ENCODE measurements at places on chromosomes 12 and 14. TPM values are rescaled to one million over a fixed set of nuclear protein-coding genes. Genes with fewer than 3 reads are reported as not detected.

PROX2 gene
- not detected for total RNA-seq

DDX55 gene
- 20.5 TPM for total RNA-seq

GRCh38 chr14:68665131-68665530 is 127.7 kb downstream of the ZFP36L1 start:
- peaks cover 35% of the 10 kb centered on the region for H3K4me1 ChIP-seq
- H3K27me3 ChIP-seq, result no peaks in the 10 kb centered on the region
- ATAC-seq, result no peak
- H3K27ac ChIP-seq, result peak overlapping the region; percentile 82
- H3K36me3 ChIP-seq, result no peaks in the 10 kb centered on the region

DNA sequence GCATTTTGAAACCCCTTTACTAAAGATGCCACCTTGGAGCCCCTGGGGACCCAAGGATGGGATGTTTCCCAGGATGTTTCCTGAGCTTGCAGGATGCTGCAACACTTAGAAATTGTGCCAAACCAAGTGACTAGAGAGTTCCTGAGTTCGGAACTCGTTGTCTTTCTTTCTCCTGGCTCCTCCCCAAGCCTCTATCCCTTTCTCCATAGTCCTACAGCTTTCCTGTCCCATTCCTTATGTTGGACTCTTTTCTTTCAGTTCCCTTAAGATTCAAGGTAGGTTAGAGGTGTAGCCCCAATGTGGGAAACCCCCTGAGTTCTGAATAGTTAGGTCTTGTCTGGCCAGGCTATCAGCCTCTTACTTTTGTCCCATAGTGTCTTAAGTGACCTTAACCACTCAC is 1.4 kb upstream of the KIF5A start:
- peaks cover 28% of the 10 kb centered on the region for H3K27me3 ChIP-seq
- no peaks in the 10 kb centered on the region for H3K36me3 ChIP-seq
- no peak overlapping the region for H3K27ac ChIP-seq
- ATAC-seq, result no peak

TESPA1 gene
- 2.3 TPM for total RNA-seq

- no peak for ATAC-seq
- no peaks in the 10 kb centered on the region for H3K27me3 ChIP-seq
- H3K36me3 ChIP-seq, result no peaks in the 10 kb centered on the region
- H3K4me3 ChIP-seq, result no peak overlapping the region
Measured at GRCh38 chr14:35304812-35305462, 12.8 kb downstream of the PSMA6 start.

GRCh38 chr12:82781309-82781997 is 94.7 kb downstream of the TMTC2 start:
- H3K27ac ChIP-seq, result no peak overlapping the region
- H3K4me3 ChIP-seq, result no peak overlapping the region
- no peaks in the 10 kb centered on the region for H3K4me1 ChIP-seq
- ATAC-seq, result no peak

- ATAC-seq, result no peak
- no peaks in the 10 kb centered on the region for H3K36me3 ChIP-seq
- H3K27ac ChIP-seq, result no peak overlapping the region
- H3K27me3 ChIP-seq, result peaks cover 59% of the 10 kb centered on the region
- H3K4me3 ChIP-seq, result no peak overlapping the region
Measured at GRCh38 chr14:104341532-104342434, 203.4 kb downstream of the KIF26A start.

DNA sequence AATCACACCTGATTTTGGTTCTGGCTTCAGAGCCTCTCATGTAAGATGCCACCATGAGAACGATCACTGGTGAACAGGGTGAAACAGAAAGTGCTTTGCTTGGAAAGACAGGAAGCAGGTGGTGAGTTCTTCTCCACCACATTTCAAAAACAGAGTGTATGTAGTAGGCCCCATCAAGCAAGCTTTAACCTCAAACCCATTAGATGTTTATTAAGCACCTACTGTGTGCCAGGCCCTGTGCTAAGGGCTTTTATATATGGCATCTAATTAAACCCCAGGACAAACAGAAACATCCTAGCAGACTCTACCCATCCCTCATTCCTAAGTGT is 47.8 kb upstream of the MED13L start:
- ATAC-seq, result no peak
- no peaks in the 10 kb centered on the region for H3K27me3 ChIP-seq
- no peak overlapping the region for H3K4me3 ChIP-seq
- H3K27ac ChIP-seq, result no peak overlapping the region
- H3K4me1 ChIP-seq, result peaks cover 7% of the 10 kb centered on the region

- H3K27me3 ChIP-seq, result no peaks in the 10 kb centered on the region
- H3K4me3 ChIP-seq, result no peak overlapping the region
- H3K36me3 ChIP-seq, result no peaks in the 10 kb centered on the region
- H3K4me1 ChIP-seq, result no peaks in the 10 kb centered on the region
- ATAC-seq, result peak; percentile 57
- H3K27ac ChIP-seq, result peak overlapping the region; percentile 55
Measured at GRCh38 chr14:26855077-26855753, 257.4 kb upstream of the NOVA1 start.

- no peaks in the 10 kb centered on the region for H3K36me3 ChIP-seq
- no peaks in the 10 kb centered on the region for H3K4me1 ChIP-seq
- no peak overlapping the region for H3K4me3 ChIP-seq
Measured at GRCh38 chr14:55249423-55249822, 21.8 kb upstream of the FBXO34 start.

DNAL1 gene
- 9.2 TPM for total RNA-seq

GRCh38 chr12:112762753-112763152 is 28.8 kb upstream of the RPH3A start:
- no peak overlapping the region for H3K4me3 ChIP-seq
- H3K4me1 ChIP-seq, result no peaks in the 10 kb centered on the region
- H3K27me3 ChIP-seq, result peaks cover 47% of the 10 kb centered on the region
- H3K27ac ChIP-seq, result no peak overlapping the region
- ATAC-seq, result no peak

DNA sequence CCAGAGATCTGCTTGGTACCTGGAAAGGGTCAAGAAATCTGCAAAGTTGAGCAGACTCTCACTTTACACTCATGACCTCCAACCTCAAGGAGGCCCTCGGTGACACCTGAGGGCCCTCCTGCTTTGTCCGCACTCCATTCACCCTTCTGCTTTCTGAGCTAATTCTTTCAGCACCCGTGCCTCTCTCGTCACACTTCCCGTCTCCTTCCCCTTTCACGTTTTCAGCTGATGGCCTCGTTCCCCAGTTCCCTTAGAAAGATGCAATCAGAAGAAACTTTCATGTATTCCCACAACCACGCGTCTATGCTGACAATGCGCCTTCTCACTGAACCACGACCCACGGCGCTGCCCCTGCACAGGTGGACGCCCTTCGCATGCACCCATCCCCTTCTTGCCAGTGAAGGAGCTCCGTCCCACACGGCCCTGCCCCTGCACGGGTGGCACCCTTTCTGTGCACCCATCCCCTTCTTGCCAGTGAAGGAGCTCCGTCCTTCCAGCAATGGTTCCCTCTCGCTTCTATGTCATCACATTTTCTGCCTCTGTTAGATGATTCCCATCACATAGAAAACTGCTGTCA is 340.1 kb upstream of the FKBP4 start:
- H3K27me3 ChIP-seq, result no peaks in the 10 kb centered on the region
- peaks cover 68% of the 10 kb centered on the region for H3K36me3 ChIP-seq
- no peak for ATAC-seq

GDF3 gene
- total RNA-seq, result not detected

CARMIL3 gene
- 0.47 TPM for total RNA-seq

GRCh38 chr14:68712703-68713370 is 80.0 kb downstream of the ZFP36L1 start:
- no peak overlapping the region for H3K27ac ChIP-seq
- H3K36me3 ChIP-seq, result no peaks in the 10 kb centered on the region
- no peaks in the 10 kb centered on the region for H3K4me1 ChIP-seq
- ATAC-seq, result no peak
- no peak overlapping the region for H3K4me3 ChIP-seq

DNA sequence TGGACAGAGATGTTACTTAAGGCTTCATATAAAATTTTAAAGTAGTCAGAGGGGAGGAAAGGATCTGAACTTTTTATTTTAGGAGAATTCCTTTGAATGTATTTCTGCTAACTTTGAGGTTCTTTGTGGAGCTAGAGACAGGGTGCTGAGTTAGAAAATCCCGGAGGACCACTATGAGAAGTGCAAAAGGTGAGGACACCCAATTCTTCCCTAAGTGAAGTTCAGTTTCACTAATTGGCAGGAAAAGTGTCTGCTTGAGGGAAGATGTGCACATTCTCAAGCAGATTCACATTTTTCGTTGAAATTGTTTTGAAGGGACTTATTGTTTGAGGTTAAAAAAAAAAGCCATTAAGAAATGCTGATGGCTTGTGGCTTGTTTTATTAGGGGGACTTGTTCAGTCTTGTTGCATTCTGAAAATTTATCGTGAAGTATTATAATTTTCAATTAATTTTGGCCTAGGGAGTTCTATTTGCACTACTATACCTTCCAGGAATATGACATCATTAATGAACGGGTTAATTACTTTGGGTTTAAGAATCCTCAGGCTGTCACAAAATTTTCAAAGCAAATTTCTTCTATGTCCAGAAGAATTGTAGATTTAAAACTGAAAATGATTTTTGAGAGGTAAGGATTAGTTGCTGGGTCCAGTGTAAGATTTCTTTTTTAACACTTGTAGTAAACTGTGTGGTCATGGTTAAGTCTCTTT is 1.8 kb downstream of the PCNX1 start:
- peaks cover 79% of the 10 kb centered on the region for H3K4me1 ChIP-seq
- no peaks in the 10 kb centered on the region for H3K36me3 ChIP-seq
- no peaks in the 10 kb centered on the region for H3K27me3 ChIP-seq
- H3K27ac ChIP-seq, result peak overlapping the region; percentile 95

GRCh38 chr14:29773990-29774389 is 153.7 kb downstream of the PRKD1 start:
- H3K4me1 ChIP-seq, result no peaks in the 10 kb centered on the region
- no peaks in the 10 kb centered on the region for H3K36me3 ChIP-seq
- H3K27ac ChIP-seq, result no peak overlapping the region
- no peak overlapping the region for H3K4me3 ChIP-seq

- no peaks in the 10 kb centered on the region for H3K36me3 ChIP-seq
- no peak for ATAC-seq
- peaks cover 4% of the 10 kb centered on the region for H3K4me1 ChIP-seq
- H3K4me3 ChIP-seq, result no peak overlapping the region
Measured at GRCh38 chr12:104280717-104281458, 22.7 kb upstream of the EID3 start.

- H3K36me3 ChIP-seq, result no peaks in the 10 kb centered on the region
- no peaks in the 10 kb centered on the region for H3K27me3 ChIP-seq
- no peak overlapping the region for H3K27ac ChIP-seq
Measured at GRCh38 chr14:50999726-51000125, 55.4 kb upstream of the PYGL start.

DNA sequence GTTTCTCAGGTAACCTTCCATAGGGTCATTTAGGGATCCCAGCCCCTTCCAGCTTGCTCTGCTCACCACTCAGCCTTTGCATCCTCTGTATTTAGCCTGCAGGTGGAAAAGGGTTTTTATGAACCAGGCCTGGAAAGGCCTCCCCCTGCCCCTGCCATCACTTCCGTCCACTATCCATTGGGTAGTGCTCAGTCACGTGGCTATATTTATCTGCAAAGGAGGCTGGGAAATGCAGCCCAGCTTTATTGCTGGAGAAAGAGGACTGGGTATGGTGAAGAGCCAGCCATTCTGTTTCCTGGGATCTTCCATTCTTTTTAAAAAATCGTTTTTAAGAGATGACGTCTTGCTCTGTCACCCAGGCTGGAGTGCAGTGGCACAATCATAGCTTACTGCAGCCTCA is 87.0 kb upstream of the MAP1LC3B2 start:
- H3K4me1 ChIP-seq, result no peaks in the 10 kb centered on the region
- H3K27ac ChIP-seq, result no peak overlapping the region
- no peak overlapping the region for H3K4me3 ChIP-seq
- ATAC-seq, result no peak
- H3K36me3 ChIP-seq, result no peaks in the 10 kb centered on the region
- H3K27me3 ChIP-seq, result no peaks in the 10 kb centered on the region

HELB gene
- 1.0 TPM for total RNA-seq

- H3K4me1 ChIP-seq, result peaks cover 62% of the 10 kb centered on the region
- H3K36me3 ChIP-seq, result no peaks in the 10 kb centered on the region
- no peak for ATAC-seq
Measured at GRCh38 chr12:45281994-45282393, 66.1 kb downstream of the ANO6 start.

PLXNC1 gene
- 4.8 TPM for total RNA-seq

GRCh38 chr14:29637411-29637810 is 290.2 kb downstream of the PRKD1 start:
- peaks cover 4% of the 10 kb centered on the region for H3K36me3 ChIP-seq
- H3K4me1 ChIP-seq, result peaks cover 7% of the 10 kb centered on the region
- no peak overlapping the region for H3K27ac ChIP-seq
- no peak for ATAC-seq
- no peaks in the 10 kb centered on the region for H3K27me3 ChIP-seq

- peaks cover 31% of the 10 kb centered on the region for H3K27me3 ChIP-seq
- no peak overlapping the region for H3K27ac ChIP-seq
- no peak overlapping the region for H3K4me3 ChIP-seq
- H3K4me1 ChIP-seq, result no peaks in the 10 kb centered on the region
- no peak for ATAC-seq
Measured at GRCh38 chr12:130300737-130301535, 36.8 kb upstream of the PIWIL1 start.

- no peaks in the 10 kb centered on the region for H3K36me3 ChIP-seq
- H3K27me3 ChIP-seq, result no peaks in the 10 kb centered on the region
- H3K4me3 ChIP-seq, result no peak overlapping the region
- no peak for ATAC-seq
- no peaks in the 10 kb centered on the region for H3K4me1 ChIP-seq
Measured at GRCh38 chr14:30779210-30779609, 95.1 kb upstream of the COCH start.

- H3K27me3 ChIP-seq, result peaks cover 51% of the 10 kb centered on the region
- H3K36me3 ChIP-seq, result no peaks in the 10 kb centered on the region
- no peak overlapping the region for H3K27ac ChIP-seq
Measured at GRCh38 chr14:100717386-100717785, 9.3 kb upstream of the DLK1 start.

- H3K36me3 ChIP-seq, result peaks cover 24% of the 10 kb centered on the region
- ATAC-seq, result peak; percentile 70
- H3K27me3 ChIP-seq, result no peaks in the 10 kb centered on the region
- H3K4me1 ChIP-seq, result no peaks in the 10 kb centered on the region
- no peak overlapping the region for H3K4me3 ChIP-seq
Measured at GRCh38 chr12:26340649-26341048, 145.3 kb downstream of the SSPN start.

LPAR5 gene
- 0.81 TPM for total RNA-seq

DNA sequence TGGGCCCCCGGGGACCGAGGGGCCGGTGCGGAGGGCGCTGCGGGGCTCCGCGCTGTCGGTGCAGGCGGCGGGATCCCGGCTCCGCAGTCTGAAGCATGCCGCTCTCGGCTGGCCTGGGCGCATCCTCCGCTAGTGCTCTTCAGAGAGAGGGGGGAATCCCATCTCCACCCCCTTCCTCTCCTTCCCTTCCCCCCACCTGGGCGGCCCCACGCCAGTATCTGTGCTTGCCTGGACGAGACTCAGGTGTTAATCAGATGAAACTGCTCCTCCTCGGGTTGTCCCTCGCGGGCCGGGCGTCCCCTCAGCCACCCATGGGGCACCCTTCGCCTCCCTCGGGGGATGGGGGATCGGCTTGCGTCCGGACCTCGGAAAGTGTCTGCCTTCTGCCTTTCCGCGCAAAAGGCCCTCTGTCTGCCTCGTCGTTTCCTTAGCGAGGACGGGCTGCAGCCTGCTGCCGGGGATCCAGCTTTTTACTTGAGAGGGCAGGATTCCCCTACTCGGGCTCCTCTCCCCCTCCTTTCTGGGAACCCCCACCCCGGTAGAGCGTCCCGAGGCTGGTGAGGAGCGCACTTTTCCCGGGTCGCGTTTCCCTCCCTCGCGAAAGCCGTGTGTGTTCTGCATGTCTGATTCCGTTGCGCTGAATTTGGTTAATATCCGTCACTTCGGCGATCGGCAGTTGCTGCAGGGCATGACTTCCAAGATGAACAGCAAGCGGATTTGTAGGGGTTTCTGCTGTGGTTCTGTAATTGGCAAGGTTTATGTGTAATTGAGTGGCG is 1.1 kb downstream of the GPHN start:
- no peaks in the 10 kb centered on the region for H3K27me3 ChIP-seq
- H3K4me3 ChIP-seq, result peak overlapping the region; percentile 93
- H3K36me3 ChIP-seq, result no peaks in the 10 kb centered on the region
- peak overlapping the region; percentile 93 for H3K27ac ChIP-seq
